LHCN-M2 (cell line): ENCODE measurements at places on chromosomes 6 and 20.

- DNase-seq = no peak
Measured at GRCh38 chr6:71608646-71609045, 277.7 kb upstream of the RIMS1 start.

- no peak for DNase-seq
Measured at GRCh38 chr6:32070814-32071543, 32.8 kb downstream of the CYP21A2 start.

DNA sequence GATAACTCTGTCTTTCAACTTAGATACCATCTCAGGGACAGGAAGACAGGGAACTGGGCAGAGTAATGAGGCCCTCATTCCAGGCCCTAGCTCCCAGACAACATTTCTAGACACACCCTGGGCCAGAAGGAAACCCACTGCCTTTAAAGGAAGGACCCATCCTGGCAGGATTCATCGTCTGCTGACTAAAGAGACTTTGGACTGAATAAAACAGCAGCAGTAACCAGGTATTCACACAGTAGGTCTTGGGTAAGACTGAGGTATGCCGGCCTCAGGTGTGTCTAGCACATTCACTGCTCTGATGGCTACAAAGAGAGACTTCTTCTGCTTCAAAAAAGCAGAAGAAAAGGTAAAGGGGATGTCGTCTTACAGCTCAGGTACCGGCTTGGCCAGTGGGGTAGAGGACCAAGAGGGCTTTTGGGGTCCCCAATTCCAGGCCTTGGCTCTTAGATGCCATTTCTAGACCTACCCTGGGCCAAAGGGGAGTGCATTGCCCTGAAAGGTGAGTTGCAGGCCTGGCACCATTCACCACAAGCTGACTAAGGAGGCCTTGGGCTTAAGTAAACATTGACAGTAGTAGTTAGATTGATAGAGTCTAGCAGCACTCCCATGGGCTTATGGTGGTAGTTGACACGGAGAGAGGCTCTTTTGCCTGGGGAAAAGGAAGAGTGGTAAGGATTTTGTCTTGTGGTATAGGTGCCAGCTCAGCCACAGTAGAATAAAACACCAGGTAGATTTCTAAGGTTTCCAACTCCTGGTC lies 13.4 kb downstream of the SNX14 start:
- DNase-seq = no peak

DNA sequence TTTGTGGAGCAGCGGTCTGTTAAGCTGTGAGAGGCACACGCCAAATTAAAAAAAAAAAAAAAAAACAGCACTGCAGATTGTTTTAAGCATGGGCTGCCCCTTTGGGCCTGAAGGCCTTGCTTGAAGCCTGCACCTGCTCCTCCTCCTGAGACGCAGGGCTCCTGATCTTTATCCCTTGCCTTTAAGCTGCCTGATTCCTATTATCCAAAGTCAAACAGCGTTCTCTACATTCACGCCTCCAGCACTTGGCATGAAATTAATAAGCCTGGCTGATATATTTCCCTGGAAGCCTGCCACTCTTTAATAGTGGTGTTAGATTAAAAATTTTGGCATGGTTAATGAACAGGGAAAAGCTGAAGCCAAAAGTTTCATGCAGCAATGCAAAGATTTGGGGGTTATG lies 163.9 kb downstream of the FAXC start:
- DNase-seq = no peak

DNA sequence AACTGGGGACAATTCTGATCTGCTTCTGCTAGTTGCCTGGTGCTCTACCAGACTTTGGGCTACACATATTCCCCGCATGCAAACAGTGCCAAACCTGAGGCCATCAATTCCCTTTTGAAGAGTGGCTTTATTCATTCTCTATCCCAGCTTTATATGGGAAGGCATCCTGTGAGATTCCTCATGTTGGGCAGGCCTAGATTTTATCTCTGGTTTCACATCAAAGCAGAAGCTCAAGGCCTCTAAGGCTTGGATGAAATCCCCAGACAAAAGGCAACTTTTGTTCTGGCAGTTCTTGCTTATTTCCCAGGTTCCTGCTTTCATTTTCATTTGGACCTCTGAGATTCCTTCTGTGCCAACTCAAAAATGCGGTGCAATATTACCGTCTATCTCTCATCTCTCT lies 648.8 kb downstream of the QKI start:
- no peak for DNase-seq

GRCh38 chr6:136125585-136125984 lies 124.5 kb downstream of the MTFR2 start:
- DNase-seq = no peak

- DNase-seq = no peak
Measured at GRCh38 chr6:22249711-22250350, 47.0 kb downstream of the PRL start.

GRCh38 chr20:15882553-15882952 lies 690.7 kb downstream of the KIF16B start:
- peak; percentile 82 for DNase-seq

GRCh38 chr6:150153905-150154492 lies 11.2 kb downstream of the PPP1R14C start:
- no peak for DNase-seq

- DNase-seq = no peak
Measured at GRCh38 chr6:106451439-106451838, 90.9 kb downstream of the CRYBG1 start.

GRCh38 chr6:111605100-111605751 lies 452 bp downstream of the TRAF3IP2 start:
- peak; percentile 87 for DNase-seq

DNA sequence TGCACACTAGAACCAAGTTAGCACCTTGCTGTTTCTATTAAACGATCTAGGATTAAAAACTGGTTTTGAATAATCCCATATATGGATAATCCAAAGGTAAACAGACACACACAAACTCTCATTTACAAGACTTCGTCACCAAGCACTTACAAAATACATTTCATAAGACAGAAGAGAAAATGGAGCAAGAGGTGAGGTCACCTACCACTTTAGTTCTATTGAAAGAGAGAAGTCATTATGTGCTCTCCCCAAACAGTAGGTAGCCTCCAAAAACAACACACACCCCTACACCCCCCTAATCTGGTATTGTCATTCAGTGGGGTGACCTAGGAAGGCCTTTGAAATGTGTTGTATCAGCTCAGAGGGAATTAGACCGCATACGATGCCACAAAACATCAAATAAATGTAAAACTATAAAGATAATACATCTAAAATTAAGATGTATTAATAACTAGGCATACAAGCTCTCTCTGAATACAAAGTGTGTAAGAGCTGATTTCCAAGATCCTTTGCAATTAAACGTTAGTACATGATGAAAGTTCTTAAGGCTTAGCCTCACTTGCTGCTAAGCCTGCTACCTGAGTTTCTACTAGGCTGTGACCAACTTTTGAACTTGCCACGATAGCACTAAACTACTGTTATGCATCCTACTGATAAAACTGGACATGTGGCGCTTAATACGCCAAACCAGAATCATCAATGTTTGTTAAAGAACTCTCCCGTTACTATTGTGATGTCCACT lies 1.6 kb downstream of the SRPK1 start:
- peak; percentile 7 for DNase-seq

DNA sequence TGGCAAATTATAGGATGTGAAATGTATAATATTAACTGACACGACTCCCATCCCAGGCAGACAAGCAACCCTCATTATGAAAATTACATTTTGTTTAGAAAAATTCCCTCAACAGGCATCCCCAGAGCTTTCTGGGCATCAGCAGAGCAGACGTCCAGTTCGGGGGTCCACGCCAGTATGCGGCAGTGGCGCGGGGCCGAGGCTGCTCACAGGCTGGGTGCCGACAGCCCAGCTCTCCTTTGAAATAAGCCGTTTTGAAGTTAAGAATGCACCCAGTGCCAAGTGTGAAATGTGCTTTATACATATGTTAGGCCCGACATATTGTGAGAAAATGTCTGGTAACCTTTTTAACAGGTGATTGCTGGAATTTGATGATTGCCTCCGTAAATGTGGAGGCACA lies 50.4 kb downstream of the RPP40 start:
- no peak for DNase-seq

- DNase-seq = no peak
Measured at GRCh38 chr6:125174626-125175025, 21.1 kb downstream of the TPD52L1 start.

DNA sequence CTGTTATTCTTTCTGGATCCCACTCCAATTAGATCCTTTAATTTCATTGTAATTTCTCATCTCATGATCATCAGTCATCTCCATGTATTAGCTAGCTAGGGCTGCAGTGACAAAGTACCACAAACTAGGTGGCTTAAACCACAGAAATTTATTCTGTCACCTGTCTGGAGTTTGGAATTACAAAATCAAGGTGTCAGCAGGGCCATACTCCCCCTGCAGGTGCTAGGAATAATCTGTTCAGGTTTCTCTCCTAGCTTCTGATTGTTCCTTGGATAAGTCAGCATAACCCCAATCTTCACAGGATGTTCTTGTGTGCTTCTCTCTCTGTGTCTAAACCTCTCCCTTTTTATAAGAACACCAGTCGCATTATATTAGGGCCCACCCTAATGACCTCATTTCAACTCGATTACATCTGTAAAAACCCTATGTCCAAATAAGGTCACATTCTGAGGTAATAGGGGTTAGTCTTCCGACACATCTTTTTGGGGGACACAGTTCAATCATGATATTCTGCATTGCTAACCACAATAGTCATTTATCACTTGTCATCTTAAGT lies 40.5 kb downstream of the BEND6 start:
- no peak for DNase-seq

GRCh38 chr20:58433759-58434158 lies 44.7 kb downstream of the VAPB start:
- peak; percentile 81 for DNase-seq

DNA sequence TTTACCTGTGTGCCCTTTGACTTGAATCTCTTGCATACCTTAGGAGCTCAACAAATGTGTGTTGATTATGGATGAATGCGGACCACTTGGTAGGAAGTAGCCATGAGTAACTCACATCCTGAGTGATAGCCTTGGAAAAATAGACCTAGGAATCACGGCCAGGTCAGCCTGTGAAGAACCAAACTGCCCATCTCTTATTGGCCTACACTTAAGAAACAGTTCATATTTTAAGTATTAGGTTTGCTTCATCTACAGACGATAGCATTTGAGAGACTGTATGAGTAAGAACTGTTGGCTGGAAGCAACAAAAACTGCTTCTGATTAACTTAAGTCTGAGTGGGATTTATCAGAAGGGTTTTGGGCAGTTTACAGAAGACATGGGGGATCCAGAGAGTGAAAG lies 320.1 kb upstream of the PRND start:
- DNase-seq = no peak

DNA sequence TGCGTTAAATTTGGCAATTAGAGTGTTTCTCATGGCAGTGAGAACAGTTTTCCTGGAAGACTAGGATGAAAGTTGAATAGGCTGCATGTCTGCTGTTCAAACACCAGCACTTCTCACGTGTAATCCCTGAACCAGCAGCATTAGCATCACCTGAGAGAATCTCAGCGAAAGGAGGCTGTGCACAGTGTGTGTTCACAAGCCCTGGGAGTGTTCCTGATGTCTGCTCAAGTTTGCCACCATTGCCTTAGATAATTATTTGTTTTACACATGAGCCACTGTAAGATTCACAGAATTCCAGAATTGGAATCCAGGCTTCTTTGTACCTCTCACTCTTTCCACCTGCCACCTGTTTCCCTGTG lies 117.3 kb downstream of the JARID2 start:
- DNase-seq = no peak

DNA sequence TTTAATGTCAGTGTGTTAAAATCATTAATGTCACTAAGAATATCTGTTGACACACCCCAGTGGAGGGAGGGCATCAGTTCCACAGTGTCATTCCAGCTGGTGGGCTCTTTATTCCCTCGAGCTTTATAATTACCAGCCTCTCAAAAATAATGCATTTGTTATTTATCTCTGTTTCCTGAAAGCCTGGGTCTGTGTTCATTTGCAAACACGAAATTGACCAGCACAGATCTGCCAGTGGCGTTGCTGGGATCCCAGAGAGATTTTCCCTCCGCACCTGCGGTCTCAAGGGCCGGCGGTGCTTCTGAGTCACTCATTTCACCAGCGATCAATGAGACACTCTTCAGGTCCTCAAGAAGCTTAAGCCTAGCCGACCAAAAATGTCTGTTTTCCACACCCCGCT lies 5.7 kb upstream of the PYGB start:
- DNase-seq = no peak

DNA sequence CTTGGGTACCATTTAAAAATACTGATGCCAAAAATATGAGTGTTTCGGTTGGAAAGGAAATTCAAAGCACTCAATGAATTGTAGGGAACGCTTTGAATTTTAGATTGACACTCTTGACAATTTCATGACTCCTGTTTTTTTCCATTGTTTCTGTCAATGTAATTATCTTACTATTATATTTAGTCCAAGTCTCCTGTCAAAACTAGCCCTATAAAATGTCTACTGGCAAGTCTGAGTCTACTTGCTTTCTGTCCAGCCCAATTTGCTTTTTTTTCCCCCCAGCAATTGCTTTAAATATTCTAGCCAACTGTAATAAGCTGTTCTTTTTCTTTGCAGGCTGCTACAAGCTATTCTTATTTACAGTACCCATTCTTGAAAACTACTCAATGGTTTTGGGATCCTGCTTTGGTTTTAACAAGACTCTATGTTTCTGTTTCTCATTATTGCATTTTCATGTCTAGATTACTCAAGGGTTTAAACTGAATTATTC lies 1103.9 kb upstream of the GJE1 start:
- no peak for DNase-seq

GRCh38 chr6:53768636-53769035 lies 26.2 kb upstream of the LRRC1 start:
- no peak for DNase-seq

- DNase-seq = no peak
Measured at GRCh38 chr6:159056899-159057298, 12.1 kb upstream of the TAGAP start.

- DNase-seq = no peak
Measured at GRCh38 chr20:33927724-33928123, 66.0 kb upstream of the RALY start.

DNA sequence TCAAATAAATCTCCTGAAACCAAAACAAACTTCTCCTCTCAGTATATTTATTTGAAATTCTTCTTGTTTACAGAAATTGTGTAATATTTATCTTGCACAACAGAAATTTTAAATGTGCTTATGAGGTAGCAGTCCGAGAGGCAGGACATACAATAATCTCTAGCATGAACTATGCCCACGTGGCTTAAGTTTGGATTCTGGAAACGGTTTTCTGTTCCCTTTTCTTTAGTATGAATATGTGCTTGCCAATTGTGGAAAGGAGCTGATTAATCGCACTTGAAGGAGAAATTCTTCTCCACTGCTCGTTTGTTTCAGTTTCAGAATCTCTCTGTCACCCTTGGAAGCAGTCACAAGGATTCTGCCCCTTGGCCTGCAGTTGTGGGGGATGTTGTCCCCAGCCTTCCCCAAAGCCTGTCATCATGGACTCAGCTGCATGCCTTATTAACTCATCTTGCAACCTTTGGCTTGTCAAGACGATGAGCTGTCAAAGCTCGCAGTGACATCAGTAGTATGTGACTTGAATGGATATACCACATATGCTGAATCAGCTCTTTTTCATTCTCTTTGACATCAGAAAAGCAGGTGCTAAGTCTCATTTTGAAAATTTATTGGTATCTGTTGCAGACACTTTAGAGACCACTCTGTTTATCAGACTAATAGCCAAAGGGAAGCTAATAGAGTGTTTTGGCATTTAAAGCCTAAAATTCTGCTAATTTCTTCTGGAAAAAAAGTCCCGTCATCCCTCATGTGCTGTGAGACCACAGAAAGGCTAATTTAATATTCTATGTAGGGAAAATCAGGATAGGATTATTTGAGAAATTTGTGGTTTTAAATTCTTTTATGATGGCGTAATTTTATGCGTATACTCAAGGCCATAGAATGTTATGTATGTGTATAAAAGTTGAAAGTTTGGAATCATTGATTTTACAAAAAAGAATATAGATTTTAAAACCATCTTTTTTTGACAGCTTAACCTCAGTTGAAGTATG lies 186.8 kb downstream of the ARID1B start:
- DNase-seq = peak; percentile 50

GRCh38 chr20:57392512-57393271 lies 1.5 kb downstream of the RBM38 start:
- DNase-seq = no peak
